CD4-positive, alpha-beta T cell treated with Interferon gamma for 1 hour (primary cell): ENCODE measurements at places on chromosomes 11 and 22.

GRCh38 chr22:23305922-23306374, 125.6 kb downstream of the BCR start:
- no peak for DNase-seq

DNA sequence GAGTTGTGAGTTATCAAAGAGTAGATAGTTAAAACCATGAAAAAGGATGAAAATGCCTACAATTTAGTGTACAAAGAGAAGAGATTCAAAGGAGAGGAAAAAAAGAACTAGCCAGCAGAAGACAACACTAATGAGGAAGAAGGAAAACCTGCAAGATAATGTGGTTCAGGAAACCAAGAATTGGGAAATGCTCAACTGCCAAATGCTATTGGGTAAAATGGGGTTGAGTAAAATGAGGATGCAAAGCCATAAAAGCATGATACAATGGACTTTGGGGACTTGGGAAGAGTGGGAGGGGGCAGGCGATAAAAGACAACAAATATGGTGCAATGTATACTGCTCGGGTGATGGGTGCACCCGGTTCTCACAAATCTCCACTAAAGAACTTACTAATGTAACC, 7.6 kb upstream of the OR52K2 start:
- no peak for DNase-seq

DNA sequence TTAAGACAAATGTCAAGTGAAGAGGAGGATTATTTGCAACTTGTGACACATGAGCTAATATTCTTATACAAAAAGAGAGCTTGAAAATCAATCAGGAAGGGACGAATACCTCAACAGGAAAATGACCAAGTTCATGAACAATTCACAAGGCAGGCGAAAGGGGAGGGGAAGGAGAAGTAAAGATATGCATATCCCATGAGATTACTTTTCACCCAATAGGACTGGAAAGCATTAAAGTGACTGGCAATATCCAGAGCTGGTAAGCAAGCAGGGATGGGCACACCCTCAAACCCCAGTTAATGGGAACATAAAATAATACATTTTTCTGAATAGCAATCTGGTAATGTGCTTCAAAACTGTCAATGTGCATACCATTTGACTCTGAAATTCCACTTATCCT, 129.5 kb downstream of the SLC1A2 start:
- DNase-seq, result no peak

DNA sequence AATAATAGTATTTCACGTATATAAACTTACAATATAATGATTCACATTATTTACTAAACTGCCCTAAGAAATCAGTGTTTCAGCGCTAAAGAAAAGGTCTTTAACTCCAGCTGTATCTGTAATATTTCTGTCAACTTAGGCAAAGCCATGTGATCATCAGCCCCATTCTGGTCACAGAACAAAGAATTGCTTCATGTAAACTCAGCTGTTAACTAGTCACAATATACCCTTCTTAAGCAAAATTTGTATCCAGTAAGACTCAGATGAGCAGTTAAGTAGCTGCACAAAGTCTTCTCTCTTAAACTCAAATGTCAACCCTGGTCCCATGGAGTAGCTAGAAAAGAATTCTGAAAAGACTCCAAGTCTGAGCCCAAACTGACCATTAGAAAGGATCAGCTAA, 26.6 kb downstream of the HPS5 start:
- DNase-seq, result no peak

DNA sequence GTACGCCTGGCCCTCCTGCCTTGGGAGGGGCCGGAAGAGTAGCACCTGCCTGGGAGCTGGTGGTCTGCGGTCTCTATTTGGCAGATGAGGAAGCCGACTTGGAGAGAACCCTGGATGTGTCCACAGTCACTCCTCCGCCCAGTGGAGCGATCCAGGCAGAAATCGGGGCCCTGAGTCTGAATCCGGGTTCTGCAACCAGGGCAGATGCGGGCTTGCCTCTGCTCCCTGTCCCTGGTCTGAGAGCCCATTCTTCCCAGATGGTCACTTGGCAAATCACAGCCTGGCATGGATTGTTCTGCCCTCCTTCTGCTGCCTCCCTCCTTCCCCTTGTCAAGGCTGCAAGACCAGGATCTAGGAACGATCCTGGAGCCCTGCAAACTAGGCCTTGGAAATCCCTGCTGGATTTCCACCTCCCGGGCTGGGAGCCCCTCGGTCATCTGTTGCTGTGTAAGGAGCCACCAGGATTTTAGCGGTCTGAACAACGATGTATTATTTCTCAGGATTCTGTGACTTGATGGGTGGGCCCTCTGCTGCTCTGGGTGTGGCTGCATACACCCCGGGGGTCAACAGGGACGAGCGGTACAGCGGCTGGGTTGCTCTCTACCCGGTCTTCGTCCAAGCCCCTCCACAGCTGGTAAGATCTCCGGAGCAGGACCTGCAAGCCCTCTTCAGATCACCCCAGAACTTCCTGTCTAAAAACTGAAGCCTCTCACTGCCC, 2.0 kb upstream of the ASCL2 start:
- no peak for DNase-seq

- no peak for DNase-seq
These were observed 572 bp upstream of the CABP2 start for GRCh38 chr11:67523556-67524479.

DNA sequence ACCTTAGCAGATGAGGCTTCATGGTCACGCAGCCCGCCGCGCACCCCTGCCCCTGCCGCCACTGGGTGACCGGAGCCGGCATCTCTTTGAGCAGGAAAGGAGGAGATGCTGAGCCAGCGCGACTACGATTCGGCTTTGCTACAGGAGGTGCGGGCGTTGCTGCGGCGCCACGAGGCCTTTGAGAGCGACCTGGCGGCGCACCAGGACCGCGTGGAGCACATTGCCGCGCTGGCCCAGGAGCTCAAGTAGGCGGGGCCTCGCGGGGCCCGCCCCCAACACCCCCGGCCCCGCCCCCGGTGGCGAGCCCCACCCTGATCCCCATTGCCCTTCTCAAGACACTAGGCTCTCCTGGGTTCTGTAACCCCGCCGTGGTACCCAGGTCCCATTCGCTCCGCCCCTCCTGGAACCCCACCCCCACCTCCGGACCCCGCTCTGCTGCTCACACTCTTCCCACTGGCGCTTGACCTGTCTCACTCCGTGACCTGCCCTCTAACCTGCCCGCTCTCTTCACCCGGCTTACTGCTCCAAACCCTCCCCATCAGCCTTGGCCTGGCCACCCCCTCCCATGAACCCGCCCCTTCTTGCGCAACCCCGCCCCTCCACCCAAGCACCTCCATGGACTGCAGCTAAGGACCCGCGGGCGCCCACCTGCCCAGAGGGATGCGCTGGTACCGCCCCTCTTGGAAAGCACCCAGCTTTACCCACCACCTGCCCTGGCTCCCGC, 9.1 kb downstream of the CTSF start:
- peak; percentile 38 for DNase-seq

DNA sequence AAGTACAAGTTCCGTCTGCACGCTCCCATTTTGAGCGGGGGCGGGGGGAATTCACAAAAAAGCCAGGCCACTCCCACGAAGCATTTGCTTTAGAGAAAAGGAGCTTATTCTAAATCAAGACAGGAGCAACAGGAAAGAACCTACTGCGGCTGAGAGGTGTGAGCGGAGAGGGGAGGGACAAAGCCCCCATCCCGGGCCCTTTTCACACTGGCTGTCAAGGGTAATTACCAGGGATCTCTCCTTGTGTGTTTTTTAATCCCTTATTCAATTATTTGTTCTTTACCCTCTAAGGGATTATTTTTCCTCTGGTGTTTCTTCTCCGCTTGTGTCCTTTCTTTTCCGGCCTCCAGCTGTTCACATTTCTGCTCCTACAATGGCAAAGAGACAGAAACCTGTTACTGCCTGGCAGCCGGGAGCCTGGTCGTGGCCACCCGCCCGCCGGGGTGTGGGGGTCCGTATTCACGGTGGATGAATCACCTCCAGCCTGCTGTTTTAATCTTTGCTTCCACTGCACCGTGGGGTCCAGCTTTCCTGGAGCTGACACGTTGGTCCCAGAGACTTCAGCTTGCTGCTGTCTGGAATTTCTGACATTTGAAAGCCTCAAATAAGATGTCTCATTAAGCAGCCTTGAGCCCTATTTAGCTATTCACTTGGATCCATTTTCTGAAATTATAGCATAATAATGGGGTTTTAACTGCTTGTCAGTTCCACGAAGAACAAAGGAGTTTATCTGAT, 61.4 kb upstream of the FADD start:
- no peak for DNase-seq

- DNase-seq, result peak; percentile 8
These were observed 1.7 kb downstream of the QSER1 start for GRCh38 chr11:32894149-32894827.

GRCh38 chr11:134475951-134476350, 63.9 kb upstream of the B3GAT1 start:
- no peak for DNase-seq

DNA sequence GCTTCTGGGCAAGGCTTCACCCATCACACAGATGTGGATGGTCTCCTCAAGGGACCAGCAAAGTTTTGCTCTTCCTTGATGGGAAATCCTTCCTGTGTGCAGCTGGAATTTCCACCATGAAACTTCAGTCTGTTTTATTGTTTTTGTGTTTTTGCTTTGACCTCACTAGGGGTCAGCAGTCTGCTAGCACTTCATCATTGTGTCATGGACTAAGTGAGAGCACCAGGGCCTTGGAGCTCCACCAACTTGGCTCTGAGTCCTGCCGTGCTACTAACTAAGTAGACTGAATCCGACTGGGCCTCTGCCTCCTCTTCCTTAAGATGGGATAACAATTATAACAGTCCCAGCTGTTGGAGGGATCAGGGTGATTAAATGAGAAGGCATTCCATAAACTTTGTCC, 305.8 kb upstream of the NCAM1 start:
- DNase-seq, result no peak

DNA sequence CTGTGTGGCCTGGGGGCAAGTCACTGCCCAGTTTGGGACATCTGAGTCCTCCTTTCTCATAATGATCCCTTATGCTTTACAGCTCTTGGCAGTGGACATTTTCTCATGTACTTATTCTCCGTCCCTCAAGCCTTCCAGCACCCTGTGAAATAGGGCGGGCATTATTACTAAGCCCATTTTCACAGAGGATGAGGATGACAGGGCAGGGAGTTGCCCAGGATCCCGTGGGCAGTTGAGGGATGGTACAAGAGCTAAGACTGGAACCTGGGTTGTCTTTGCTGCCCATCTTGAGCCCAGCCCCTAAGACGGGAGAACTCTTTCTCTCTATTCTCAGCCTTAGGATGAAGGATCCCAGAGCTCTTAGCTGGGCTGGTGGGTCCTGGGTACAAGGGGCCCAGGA, 11.2 kb downstream of the CD82 start:
- no peak for DNase-seq

DNA sequence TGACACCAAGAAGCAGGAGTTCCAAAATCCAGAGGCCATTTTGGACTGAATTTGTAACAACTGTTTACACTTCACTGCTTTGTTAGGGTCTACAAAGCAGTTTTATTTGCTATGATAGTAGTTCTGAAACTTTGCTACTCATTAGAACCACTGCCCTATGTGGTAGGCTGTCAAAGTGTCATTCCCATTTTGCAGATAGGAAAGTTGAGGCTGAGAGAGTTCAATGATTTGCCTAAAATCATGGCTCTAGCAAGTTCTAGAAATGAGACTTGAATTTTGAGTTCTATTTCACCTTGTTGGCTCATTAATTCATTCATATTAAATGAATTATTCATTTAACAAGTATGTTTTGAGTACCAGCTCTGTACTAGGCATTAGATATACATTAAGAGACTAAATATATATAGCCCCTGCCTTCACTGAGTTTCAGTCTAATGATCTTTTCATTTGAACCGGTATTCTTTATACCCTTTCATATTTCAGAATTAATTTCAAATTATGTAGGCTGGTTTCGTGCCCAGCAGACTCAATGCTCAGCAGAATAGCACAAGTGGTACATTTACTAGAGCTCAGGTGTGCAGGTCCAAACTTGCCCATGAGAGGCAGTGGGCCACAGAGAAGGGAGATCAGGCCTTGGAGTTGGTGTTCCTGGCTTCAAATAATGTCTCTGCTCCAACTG, 93.5 kb downstream of the ME3 start:
- no peak for DNase-seq

DNA sequence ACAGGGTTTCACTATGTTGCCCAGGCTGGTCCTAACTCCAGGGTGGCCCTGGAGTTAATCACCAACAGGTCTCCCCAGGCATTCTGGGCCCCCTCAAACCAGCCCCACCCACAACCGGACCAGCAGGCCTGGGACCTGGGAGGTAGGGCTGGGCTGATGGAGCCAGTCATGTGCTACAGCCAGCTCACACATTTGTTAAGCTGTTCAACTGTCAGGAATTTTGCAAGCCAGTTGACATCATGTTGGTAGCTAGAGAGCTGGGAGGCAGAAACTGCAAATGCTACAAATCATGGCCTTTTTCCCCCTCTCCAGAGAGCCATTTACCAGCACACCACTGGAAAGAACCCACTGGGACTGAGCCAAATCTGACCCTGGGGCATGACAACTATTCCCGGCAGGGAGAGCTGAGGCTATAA, 6.8 kb downstream of the ARHGAP1 start:
- DNase-seq, result no peak
